ENCODE measurements at places on chromosomes 5 and 9.

DNA sequence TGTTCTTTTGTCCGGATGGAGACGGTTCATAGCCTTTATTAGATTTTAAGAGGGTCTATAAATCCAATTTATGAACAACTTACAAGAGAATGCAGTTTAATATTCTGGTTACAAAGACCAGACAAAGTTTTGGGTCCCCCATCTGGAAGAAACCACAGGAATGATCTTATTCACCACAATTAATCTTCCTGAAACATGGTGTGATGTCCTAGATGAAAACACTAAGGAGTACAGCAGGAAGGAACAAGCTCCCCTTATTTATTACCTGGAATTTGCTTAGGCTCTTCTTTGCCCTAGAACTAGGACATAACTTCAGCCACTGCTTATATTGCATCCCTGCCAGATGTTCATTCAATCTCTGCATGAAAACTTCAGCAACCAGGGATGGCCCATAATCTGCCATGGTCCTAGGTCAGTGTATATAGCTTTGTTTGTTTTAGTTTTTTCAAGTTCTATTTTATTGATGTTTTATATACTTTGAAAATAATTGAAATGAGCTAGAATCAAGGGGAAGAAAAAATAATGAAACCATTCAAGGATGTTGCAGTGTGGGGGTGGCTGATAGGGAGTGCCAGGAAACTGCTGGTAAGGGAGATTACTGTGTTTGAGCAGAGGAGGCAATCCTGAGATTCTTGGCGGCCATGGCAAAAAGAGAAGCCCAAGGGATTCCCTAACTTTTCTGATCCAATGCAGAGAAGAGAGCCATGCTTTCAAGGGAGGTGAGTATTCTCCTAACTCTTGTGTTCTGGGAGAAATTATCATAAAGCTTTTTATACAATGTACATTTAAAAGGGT, 16.8 kb downstream of the TXNDC8 start:
- DNase-seq, result no peak

DNA sequence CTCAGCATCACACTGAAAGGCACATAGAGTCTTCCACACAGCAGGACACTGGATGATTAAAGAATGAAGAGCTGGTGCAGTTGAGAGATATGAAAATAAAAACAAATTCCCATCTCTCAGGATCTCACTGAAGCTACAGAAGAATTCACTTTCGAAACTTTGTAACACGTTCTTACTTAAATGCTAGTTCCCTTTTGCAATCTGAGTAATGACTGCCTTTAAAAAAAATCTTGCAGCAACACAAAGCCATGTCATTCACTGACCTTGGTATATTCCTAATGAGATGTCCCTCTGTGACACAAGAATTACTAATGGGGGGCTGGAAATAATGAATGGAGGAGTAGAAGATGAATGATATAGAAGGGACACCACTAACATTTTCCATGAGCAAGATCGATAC, 201.8 kb downstream of the GLIS3 start:
- no peak for DNase-seq

DNA sequence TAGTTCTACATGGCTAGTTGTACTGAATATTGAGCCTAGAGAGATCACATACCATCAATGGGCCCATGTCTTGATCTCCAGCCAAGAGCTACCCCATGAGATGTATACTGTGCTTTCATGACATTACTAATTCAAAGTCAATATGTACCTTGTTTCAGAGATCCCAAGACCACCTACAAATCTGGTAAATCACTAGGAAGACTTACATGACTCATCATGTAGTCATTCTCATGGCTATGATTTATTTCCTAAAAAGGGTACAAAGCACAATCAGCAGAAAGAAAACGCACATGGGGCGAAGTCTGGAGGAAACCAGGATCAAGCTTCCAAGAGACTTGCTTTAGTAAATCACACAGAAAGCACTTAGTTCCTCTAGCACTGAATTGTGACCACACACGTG, 103.0 kb downstream of the PCSK5 start:
- no peak for DNase-seq

DNA sequence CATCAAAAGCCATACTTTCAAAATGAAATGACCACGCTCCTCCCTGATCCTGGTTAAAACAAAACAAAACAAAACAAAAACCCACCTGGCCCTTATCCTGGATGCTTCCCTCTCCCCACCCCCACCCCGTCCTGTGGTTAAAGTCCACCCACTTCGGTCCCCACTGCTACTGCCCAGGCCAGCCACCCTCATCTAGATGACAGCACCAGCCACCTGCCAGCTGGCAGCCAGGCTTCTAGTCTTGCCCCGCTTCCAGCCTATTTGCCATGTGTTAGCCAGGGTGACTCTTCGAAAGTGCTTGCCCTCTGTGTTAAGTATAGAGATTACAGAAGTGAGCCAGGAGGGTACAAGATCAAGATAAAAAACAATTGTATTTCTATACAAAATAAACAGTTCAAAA, 27.5 kb upstream of the NCS1 start:
- no peak for DNase-seq

DNA sequence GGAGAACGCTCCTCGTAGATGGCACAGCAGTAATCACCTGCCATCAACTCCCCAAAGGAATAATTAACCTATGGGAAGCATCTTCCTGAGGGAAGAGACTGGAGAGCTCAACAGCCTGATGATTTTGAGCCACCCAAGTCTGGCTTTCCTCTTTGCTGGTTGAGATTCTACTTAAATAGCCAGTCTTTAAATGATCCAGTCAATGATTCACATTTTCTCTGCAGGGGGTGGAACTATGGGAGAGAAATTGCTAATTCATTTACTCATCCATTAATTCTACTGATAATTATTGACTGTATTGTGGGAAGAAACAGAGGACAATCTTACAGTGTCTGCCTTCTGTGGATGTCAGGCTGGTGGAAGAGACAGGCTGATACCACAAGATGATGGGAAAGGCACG, 355.0 kb upstream of the PANK3 start:
- DNase-seq, result no peak

All from ovary (tissue), 10 donors.